MM.1S (cell line): ENCODE measurements at places on chromosomes 13 and 19.

DNA sequence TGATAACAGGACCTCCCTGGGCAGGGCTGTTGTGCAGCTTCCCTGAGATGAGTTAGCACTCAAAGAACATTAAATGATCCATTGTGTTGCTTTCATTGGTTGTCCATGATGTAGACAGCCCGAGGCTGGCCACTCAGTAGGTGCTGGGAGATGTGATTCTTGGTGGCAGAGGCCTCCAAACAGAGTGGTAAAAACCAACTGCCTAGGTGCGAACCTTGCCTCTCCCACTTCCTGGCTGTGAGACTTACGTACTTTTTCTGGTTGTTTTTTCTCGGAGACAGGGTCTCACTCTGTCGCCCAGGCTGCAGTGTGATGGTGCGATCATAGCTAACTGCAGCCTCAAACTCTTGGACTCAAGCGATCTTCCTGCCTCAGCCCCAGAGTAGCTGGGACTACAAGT lies 6.2 kb downstream of the SARS2 start:
- H3K4me1 ChIP-seq = 0 out of 2 replicates have a peak, but pooled peaks cover 1% of the 10 kb centered on the region
- no peak overlapping the region for H3K27ac ChIP-seq
- H3K27me3 ChIP-seq = no peaks in the 10 kb centered on the region
- H3K4me3 ChIP-seq = no peak overlapping the region
- DNase-seq = no peak

DNA sequence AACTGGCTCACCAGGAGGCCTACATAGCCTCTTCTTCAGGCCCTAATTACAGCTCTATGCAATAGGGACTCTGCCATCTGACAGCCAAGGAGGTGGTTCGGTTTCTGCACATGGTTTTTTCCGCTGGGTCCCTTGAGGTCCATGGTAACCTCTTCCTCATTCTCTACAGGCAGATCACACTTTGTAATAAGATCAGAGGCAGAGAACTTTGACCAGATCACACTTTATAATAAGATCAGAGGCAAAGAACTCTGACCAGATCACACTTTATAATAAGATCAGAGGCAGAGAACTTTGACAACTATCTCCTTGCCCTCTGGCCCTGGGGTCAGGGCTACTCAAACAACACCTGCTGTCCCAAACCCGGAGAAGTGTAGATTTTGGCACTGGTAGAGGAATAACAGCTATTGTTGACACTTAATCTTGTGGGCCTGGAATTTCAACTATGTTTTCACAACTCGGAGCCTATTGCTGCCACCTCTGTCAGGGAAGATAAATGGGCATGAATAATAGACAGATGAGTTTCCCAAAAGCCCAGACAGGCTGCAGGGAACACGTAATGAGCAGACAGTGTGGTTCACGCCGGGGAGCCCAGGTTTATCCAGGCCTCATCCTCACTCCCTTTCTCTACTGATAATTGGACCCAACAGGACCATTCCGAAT lies 246.1 kb downstream of the UQCRFS1 start:
- no peaks in the 10 kb centered on the region for H3K36me3 ChIP-seq
- H3K4me3 ChIP-seq = no peak overlapping the region
- peaks cover 30% of the 10 kb centered on the region for H3K27me3 ChIP-seq
- no peak overlapping the region for H3K27ac ChIP-seq
- no peaks in the 10 kb centered on the region for H3K4me1 ChIP-seq

- no peaks in the 10 kb centered on the region for H3K4me1 ChIP-seq
- no peaks in the 10 kb centered on the region for H3K27me3 ChIP-seq
- H3K36me3 ChIP-seq = no peaks in the 10 kb centered on the region
- no peak overlapping the region for H3K27ac ChIP-seq
- no peak for DNase-seq
These were observed 90.1 kb downstream of the ERCC5 start for GRCh38 chr13:102935896-102936321.

- no peaks in the 10 kb centered on the region for H3K36me3 ChIP-seq
- H3K27ac ChIP-seq = no peak overlapping the region
- no peaks in the 10 kb centered on the region for H3K27me3 ChIP-seq
- H3K4me1 ChIP-seq = no peaks in the 10 kb centered on the region
- no peak overlapping the region for H3K4me3 ChIP-seq
These were observed 30.7 kb downstream of the PDE4A start for GRCh38 chr19:10450853-10451609.

DNA sequence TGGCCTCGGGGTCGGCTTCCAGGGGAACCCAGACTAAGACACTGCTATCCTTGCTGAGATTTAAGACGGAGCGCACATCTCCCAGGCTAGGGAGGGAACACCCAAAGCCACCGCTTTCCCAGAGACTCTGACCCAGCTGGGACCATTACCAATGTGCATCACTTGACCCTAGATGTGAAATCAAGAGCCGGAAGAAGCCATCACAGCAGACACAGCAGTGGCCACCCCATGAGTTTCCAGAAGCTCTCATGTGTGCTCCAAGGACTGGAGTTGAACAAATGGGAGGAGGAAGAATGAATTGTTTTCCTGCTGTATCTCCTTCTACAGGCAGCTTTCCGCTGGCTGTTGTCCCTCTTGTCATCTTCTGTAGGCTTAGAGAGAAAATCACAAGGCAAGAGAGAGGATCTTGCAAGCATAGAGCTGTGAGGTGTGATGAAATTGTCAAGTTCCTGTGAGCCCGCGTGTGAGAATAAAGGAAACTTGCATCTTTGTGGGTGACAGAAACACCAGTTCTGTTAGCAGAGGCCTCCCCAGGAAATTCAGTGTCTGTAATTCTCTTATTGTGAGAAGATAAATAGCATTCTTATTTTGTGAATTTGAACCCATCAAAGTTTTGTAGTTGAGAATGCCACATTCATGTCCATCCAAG lies 711.8 kb downstream of the UQCRFS1 start:
- no peak for DNase-seq
- no peaks in the 10 kb centered on the region for H3K36me3 ChIP-seq
- no peaks in the 10 kb centered on the region for H3K27me3 ChIP-seq
- H3K27ac ChIP-seq = no peak overlapping the region
- peaks cover 14% of the 10 kb centered on the region for H3K4me1 ChIP-seq

GRCh38 chr13:76656056-76656455 lies 230.1 kb downstream of the KCTD12 start:
- peak; percentile 48 for DNase-seq
- H3K4me3 ChIP-seq = no peak overlapping the region
- no peaks in the 10 kb centered on the region; the same call in 1 of the 2 replicates for H3K4me1 ChIP-seq
- H3K36me3 ChIP-seq = no peaks in the 10 kb centered on the region
- H3K27me3 ChIP-seq = no peaks in the 10 kb centered on the region
- H3K27ac ChIP-seq = no peak overlapping the region
